Jurkat, Clone E6-1 (cell line): ENCODE measurements at places on chromosomes 3 and 15.

DNA sequence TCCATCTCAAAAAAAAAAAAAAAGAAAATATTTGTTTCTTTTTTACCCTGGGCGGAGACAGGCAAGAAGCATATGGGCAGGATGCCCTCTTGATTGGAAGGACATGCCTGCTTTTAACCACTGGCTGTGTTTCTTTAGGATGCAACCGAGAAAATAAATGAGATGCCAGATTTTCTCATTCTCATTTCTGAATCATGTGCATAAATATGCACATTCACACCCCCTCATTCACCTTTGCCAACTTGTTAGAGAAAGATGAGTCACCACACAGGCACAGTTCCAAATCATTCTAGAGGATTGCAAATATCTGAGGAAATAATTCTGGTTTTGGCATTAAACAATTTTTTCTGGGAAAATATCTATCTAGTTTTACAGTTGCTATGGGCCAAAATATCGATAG is 3.3 kb downstream of the LIPH start:
- DNase-seq: no peak

DNA sequence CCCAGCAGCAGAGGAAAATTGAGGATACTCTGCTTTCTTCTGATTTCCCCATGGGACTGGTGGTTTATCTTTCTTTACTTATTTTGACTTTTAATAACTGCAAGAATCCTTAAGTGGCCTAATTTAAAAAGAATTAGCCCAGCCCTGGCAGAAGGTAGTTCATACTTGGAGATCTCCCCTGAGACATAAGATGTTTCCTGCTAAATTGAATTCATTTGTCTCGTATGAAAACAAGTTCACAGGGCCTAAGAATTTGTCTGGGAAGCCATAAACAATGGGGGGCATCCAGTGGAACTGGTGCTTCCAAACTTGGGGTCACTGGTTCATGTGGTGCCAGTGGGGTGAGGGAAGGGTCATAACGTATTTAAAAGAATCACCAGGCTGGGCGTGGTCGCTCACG is 283.1 kb upstream of the RASGRP1 start:
- DNase-seq: no peak

DNA sequence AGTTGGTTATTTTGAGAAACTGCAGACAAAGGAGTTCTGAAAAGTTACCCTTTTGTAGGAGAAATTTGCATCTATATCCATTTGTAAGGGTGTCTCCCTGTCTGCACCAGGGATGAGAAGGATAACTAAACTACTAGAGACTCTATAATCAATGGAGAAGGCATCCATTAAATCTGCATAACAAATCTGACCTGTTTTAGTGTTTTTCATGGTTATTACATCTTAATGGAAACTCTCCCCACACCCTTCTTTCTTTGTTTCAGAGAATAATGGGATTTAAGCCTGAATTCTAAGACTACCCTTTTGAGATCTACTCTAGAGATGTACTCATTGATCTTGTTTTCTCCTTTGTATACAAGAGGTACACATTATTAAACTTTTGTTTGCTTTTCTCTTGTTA is 82.0 kb upstream of the DAZL start:
- no peak for DNase-seq

GRCh38 chr15:94670438-94671034 is 439.2 kb downstream of the MCTP2 start:
- peak; percentile 6 for DNase-seq

DNA sequence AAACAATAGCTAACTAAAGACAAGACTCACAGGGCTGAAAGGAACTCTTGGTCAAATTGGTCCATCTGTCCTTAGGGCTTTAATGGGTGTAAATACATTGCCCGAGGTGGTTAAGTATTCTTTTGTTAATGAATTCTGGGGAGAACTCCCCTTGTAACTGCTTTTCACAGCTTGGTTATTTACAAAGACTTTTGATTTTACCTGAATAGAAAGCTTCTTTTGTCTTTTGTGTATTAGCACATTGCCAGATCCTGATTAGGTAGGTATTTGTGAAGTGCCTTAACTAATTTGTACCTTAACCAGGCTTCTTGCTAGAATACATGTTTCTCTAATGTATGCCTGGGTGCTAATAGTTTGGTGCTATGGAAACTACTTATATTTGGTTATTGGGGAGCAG is 14.0 kb downstream of the CHD2 start:
- DNase-seq: no peak

DNA sequence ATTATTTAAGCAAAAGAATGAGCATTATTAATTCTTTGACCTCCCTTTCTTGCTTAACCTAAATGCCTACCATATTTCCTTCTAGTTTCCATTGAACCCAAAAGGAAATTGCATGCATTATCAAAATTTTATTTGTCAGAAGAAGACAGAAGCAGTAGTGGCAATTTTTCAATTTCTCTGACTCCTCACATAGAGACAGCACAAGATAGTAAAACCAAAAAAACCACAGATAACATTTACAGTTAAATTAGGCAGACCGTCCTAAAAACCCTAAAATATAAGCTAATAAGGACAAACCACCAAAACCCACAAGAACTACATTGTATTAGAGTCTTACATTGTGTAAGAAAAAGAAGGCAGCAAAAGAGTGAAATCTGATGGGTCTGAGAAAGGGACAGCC is 27.1 kb downstream of the GOLGB1 start:
- DNase-seq: no peak

DNA sequence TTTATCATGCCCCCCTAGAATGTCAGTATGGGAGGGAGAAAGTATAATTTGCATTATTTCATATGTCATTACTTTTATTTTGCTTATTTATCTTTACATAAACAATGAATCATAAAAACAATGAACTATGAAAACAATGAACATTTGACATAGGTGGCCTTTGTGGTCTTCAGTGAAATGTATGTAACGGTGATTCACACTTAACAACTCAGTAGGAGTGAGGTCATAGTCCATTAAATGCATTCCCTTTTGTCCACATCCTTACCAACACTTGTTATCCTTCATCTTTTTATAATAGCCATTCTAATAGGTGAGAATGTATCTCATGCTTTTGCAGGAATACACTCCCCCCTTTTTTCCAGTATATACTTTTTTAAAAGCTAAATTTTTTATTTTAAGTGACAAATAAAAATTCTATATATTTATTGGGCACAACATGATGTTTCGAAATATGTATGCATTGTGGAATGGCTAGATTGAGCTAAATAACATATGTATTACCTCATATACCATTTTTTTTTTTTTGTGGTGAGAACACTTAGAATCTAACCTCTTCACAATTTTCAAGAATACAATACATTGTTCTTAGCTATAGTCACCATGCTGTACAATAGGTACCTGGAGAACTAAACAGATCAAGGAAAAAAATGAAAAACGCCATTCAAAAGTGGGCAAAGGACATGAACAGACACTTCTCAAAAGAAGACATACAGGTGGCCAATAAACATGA is 189.5 kb downstream of the WDR72 start:
- no peak for DNase-seq

- no peak for DNase-seq
Measured at GRCh38 chr3:105647047-105647446, 221.8 kb downstream of the CBLB start.

GRCh38 chr3:72938471-72939265 is 50.8 kb downstream of the GXYLT2 start:
- DNase-seq: peak; percentile 55

GRCh38 chr3:117228466-117228865 is 518.9 kb downstream of the TUSC7 start:
- DNase-seq: no peak

- DNase-seq: no peak
Measured at GRCh38 chr3:189513281-189514117, 117.7 kb upstream of the TP63 start.

- no peak for DNase-seq
Measured at GRCh38 chr3:46981932-46982471, 2.5 kb downstream of the NBEAL2 start.

DNA sequence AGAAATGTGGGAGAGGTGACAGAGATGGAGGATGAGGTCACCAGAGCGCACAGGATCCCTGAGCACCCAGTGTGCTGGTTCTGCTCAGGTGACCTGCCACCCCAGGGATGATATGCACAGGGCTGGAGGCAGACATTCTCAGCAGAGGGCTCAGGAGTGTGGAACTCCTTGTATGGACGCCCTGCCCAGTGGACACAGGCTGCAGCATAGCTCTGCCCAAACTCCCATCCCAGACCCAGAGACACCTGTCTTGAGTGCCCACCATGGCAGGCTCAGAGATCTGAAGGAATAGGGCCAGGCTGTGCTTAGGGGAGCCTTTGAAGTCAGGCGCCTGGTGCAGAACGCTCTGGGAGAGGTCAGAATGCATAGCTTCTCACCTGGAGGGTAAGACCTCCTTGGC is 47.3 kb downstream of the PPCDC start:
- no peak for DNase-seq

GRCh38 chr3:99565331-99565730 is 73.1 kb upstream of the COL8A1 start:
- no peak for DNase-seq

DNA sequence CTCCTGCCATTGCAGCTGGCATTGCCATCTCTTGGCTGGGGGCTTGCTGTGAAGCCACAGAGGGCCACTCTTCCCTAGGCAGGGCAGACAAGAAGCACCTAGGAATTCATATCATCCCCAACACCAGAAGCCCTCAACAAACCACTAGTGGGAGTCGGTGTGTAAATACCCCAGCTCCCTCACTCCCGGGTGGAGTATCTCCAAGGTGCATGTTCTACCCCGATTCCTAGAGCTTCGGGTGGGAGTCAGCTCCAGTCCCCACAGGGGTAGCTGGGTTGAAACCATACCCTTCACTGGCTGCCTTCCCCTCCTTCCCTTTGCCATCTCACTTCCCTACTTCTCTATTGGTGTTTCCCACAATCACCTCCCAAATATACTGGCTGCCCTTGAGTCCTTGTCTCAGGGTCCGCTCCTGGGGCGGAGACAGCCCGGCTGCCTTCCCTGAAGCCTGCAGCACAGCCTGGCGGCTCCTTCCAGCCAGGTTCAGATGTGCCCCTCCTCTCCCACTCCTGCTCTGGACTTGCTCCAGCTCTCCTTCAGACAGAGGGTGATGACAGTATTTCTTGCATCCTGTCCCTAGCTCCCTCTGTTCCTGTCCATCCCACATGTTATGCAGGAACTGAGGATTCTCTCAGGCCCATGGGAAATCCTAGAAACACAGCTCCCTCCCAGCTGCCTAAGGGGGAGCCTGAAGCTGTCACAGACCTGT is 33.3 kb downstream of the FAM3D start:
- DNase-seq: no peak

GRCh38 chr3:160768031-160768430 is 12.0 kb downstream of the PPM1L start:
- DNase-seq: no peak

DNA sequence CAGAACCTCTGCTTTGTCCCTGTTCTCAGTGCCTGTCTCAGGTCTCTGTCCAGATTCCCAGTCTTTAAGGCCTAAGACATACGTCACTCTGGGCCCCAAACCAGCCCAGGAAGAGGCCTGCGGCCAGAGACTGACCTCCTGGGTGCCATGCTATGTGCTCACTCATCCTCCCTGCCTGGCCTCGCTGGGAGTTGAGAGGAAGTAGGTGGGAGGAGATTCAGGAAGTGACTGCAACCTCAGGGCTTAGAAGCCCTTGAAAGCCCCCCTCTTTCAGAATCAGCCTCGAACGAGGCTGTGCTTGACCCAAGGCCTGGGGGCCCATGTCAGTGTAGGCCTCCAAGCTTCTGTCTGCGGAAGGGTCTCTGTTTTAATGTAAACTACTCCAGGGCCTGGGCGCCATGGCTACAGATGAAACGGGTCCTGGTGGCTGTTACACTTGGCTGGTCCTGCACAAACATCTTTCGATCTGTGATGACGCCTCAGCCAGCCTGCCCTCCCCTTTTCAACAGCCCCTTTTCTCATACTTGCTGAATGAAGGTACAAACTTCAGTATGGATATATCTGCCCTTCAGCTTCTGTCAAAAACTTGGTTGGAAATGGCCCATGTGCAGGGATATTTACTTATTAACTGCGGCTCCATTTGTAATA is 11.7 kb downstream of the RASGRF1 start:
- DNase-seq: no peak

GRCh38 chr3:100852840-100853239 is 140.4 kb downstream of the ABI3BP start:
- peak; percentile 42 for DNase-seq

DNA sequence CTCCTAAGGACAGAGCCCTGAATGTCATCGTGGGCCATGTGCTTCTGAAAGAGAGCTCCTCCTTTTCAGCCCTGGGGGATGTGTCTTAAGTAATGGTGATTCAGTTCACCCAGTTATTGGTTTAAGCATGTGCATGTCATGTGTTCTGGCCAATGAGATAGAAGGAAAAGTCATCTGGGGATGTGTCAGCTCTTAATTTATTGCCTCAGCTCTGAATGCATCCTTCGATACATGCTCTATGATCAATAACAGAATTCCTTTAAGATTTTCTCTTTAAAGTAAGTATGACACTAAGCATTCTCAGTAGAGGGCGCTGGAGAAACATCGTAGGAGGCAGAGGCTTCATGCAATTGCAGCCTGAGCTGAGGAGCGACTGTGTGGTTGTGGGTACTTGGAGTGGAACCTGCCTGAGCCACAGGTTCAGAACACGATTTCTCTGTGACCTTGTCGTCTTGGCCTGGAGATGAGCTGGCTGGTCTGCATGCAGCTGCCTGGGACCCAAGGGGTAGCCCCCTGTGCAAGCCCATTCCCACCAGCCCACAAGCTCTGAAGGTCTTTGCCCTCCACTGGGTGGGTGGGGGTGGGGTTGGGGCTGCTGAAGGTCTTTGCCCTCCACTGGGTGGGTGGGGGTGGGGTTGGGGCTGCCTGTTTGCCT is 69.5 kb downstream of the C3orf38 start:
- DNase-seq: peak; percentile 54

GRCh38 chr15:35439291-35439690 is 106.7 kb downstream of the DPH6 start:
- DNase-seq: no peak

- DNase-seq: no peak
Measured at GRCh38 chr15:70906842-70907241, 14.2 kb downstream of the LRRC49 start.

DNA sequence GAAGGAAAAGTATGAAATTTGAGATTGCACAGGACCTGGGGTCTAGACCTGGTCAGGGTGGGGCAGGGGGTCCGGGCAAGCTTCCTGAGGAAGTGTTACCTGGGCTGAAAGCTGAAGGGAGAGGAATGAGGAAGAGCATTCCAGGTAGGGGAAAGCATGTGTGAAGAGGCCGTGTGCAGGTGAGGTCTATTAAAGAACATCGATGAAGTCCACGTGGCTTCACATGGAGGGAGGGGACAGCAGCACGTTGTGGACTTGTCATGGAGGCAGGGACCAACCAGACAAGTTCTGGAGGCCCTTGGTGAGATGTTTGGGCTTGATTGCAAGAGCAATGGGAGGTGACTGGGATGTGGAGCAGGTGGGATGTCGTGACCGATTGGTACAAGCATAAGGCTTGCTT is 47.1 kb downstream of the IDH2 start:
- no peak for DNase-seq

DNA sequence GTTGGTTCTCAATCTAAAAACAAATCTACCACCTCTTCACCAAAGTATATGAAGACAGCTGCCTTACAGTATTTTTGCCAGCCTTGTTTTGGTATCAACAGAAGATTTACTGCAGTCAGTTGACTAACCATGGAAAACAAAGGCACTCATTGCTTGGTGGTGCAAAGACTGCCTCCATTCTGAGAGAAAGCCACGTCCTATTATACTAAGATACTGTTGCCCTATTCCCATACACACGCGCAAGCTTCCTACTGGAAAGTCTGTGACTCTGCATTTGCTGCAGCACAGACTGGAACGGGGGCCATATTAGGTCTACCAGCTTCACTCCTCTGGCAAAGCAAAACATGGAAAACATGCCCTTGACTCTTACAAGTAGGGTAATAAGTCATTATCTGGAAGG is 18.0 kb downstream of the MTMR10 start:
- DNase-seq: no peak

- no peak for DNase-seq
Measured at GRCh38 chr3:126908752-126909275, 74.1 kb upstream of the PLXNA1 start.

GRCh38 chr15:99104788-99105513 is at the start of gene SYNM:
SYNM (plus strand) TSS chr15:99105080; CDS start chr15:99105200, 120 bp downstream.
- DNase-seq: no peak
